ENCODE measurements at places on chromosomes 6 and 20.

GRCh38 chr6:63683071-63683603, 47.5 kb downstream of the PHF3 start:
- DNase-seq, result no peak

GRCh38 chr20:7161690-7162089, 394.2 kb downstream of the BMP2 start:
- DNase-seq, result no peak

- DNase-seq, result no peak
Observed at GRCh38 chr6:131381709-131382093, 191.3 kb upstream of the ARG1 start.

DNA sequence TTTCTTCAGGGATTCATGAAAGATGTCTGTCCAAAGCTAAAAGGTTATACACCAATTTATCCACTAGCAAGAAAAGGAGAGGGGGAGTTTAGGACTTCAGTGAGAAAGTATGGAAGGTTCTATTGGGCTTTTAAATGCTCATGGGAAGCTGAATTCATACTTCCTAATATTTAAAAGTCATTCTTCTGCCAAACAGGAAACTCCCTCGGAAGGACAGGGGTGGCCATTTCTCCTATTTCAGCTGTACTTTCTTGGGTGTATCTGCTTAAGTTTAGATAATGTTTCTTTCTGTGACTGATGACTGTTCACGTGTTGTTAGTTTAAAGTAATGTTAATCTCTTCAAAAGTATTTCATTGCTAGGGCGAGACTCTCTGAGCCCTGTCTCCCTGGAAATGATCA, 80.5 kb upstream of the IFNGR1 start:
- no peak for DNase-seq

- DNase-seq, result no peak
Observed at GRCh38 chr6:147058786-147059385, 145.3 kb upstream of the STXBP5 start.

DNA sequence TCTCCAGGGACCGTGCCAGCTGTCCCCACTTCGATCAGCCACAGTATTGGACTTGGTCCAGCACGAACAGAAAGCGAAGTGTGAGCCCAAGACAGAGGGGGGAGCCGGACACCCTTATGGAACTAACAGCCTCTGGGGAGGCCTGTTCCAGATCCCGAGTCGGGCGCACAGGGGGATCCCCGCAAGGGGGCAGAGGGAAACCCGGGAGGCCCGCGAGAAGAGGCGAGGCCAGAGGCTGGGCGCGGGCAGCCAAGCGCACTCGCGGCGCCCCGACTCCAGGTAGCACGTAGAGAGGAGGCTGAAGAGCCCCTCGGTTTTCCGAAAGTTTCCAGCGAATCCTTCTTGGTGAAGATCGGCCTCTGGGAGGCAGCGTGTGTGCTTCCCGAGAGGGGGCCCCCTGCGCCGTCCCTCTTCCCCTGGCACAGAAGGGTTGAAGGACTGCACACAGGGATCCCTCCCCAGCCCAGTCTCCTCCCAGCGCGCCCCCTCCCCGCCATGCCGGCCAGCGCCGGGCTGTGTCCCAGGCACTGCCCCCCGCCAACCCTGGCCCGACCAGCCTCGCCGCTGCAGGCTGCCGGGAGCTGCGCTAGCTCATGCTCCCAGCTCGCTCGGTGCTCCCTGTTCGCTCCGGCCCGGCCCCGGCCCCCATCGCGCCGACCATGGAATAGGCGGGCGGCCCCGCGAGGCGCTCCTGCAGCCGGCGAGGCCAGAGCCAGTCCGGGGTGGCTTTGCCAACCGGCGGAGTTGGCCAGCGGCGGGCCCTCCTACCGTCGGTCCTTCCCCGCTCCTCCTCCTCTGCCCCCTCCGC, 577 bp upstream of the SLC24A3 start:
- DNase-seq, result peak; percentile 13

GRCh38 chr6:3678946-3679345, 72.6 kb downstream of the PXDC1 start:
- no peak for DNase-seq

Data from cerebellum (tissue), 4 donors.